Thoracic aorta (tissue), 2 donors: ENCODE measurements at places on chromosomes 13 and 19. TPM values are rescaled to one million over a fixed set of nuclear protein-coding genes. Genes with fewer than 3 reads are reported as not detected.

GRCh38 chr13:74644229-74644628 is 510.0 kb upstream of the KLF12 start:
- no peak overlapping the region for H3K4me3 ChIP-seq
- H3K27ac ChIP-seq: no peak overlapping the region
- H3K4me1 ChIP-seq: no peaks in the 10 kb centered on the region
- no peak for DNase-seq
- H3K36me3 ChIP-seq: no peaks in the 10 kb centered on the region

GRCh38 chr13:97659602-97660001 is 225.6 kb downstream of the RAP2A start:
- peaks cover 4% of the 10 kb centered on the region for H3K4me1 ChIP-seq
- no peak overlapping the region for H3K4me3 ChIP-seq
- no peak overlapping the region for H3K27ac ChIP-seq
- H3K27me3 ChIP-seq: no peaks in the 10 kb centered on the region
- DNase-seq: no peak

FBXW9 gene
- total RNA-seq: 3.9 TPM

ZNF439 gene
- 28.2 TPM for total RNA-seq

DNA sequence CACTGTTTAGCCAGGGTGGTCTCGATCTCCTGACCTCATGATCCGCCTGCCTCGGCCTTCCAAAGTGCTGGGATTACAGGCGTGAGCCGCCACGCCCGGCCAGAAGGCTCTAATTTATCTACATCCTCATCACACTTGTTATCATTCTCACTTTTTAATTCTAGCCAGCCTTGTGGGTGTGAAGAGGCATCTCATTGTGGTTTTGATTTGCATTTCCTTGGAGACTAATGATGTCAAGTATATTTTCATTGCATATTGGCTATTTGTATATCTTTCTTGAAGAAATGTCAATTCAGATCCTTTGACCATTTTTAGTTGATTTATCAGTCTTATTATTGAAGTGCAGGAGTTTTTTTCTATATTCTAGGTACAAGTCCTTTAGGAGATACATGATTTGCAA is 27.7 kb upstream of the HIF3A start:
- H3K27me3 ChIP-seq: no peaks in the 10 kb centered on the region
- no peak for DNase-seq
- peaks cover 8% of the 10 kb centered on the region for H3K4me1 ChIP-seq
- no peak overlapping the region for H3K4me3 ChIP-seq
- H3K36me3 ChIP-seq: no peaks in the 10 kb centered on the region

GRCh38 chr13:42929886-42930535 is 62.0 kb downstream of the EPSTI1 start:
- no peak overlapping the region for H3K4me3 ChIP-seq
- H3K36me3 ChIP-seq: peaks cover 3% of the 10 kb centered on the region
- H3K27me3 ChIP-seq: no peaks in the 10 kb centered on the region
- H3K27ac ChIP-seq: no peak overlapping the region
- H3K4me1 ChIP-seq: no peaks in the 10 kb centered on the region

DNA sequence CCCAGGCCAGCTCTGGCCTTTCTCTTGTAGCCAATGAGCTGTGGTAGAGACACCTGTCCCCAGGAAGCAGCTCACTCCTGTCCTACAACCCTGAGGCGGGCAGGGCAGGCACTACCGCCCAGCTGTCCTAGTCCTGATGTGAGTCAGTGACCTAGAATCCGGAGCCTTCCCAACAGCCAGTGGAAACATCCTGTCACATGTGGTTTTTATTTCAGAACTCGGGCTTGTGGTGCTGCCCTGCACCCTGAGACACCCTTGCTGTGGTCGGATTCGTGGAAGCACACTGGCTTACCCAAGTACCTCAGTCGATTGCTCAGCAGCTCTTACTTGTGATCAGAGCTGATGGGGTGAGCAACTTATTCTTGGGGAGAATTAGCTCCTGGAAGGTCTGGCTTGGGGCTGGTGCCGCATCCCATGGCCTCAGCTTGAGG is 83.6 kb upstream of the ARHGEF7 start:
- no peaks in the 10 kb centered on the region for H3K36me3 ChIP-seq
- H3K4me1 ChIP-seq: no peaks in the 10 kb centered on the region
- H3K4me3 ChIP-seq: no peak overlapping the region
- no peak for DNase-seq
- no peak overlapping the region for H3K27ac ChIP-seq

DNA sequence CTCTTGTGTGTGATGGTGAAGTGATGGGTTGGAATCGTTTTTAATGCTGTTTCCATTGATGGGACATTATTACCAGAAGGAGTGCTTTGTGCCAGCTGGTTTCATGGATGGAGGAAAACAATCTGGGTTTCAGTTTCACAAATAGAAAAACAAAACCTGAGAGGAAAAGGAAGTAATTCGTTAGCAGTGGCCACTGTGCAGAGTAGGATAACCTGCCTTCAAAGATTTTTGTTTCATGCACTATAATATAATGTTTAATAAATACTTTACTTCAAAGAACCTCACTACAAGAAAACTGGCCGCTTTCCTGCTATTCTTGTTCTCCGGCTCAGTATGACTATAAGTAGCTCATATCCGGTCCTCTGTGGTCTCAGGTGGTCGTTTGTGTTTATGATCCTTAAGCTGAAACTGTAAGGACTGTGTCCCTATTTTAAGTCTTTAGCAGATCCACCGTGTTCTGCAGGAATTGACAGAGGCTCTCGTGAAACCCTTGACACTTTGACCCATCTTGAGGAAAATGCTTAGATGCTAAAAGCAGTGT is 104.7 kb downstream of the GGACT start:
- DNase-seq: no peak
- no peaks in the 10 kb centered on the region for H3K4me1 ChIP-seq
- H3K36me3 ChIP-seq: no peaks in the 10 kb centered on the region
- no peak overlapping the region for H3K27ac ChIP-seq
- H3K4me3 ChIP-seq: no peak overlapping the region

ZNF443 gene
- 2.4 TPM for total RNA-seq

CYP2B6 gene
- not detected for total RNA-seq

CEACAM4 gene
- 4.0 TPM for total RNA-seq

DNA sequence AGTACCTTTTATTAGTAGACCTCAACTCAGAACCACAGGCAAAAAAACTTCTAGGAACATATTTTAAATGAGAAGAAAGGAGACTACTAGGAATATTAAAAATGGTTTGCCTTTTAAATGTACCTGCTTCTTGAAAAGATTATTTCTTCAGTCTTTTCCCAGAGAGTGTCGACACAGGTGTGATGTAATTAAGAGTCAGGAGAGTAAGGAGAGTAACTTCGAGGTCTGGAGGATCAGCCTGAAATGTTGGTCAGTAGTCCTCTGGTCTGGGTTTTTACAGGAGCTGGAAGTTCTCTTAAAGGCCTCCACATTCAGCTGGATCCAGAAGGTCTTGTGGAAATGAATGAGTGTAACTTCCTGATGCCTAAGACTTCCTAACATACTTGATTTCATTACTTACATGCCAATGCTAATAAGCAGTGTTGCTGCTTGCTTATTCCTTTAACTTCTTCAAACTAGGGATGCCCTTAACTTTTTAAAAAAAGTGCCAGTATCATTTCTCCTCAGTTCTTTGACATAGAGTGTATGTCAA is at the start of gene KCTD4:
KCTD4 (minus strand) TSS at position 345 of the 532 bp plus-strand sequence. CDS start 6,478 bp downstream, outside the sequence.
- H3K4me3 ChIP-seq: no peak within 1 kb of the TSS
- H3K27me3 ChIP-seq: no peaks in the 10 kb centered on the region
- no peak within 1 kb of the TSS for H3K27ac ChIP-seq

DNA sequence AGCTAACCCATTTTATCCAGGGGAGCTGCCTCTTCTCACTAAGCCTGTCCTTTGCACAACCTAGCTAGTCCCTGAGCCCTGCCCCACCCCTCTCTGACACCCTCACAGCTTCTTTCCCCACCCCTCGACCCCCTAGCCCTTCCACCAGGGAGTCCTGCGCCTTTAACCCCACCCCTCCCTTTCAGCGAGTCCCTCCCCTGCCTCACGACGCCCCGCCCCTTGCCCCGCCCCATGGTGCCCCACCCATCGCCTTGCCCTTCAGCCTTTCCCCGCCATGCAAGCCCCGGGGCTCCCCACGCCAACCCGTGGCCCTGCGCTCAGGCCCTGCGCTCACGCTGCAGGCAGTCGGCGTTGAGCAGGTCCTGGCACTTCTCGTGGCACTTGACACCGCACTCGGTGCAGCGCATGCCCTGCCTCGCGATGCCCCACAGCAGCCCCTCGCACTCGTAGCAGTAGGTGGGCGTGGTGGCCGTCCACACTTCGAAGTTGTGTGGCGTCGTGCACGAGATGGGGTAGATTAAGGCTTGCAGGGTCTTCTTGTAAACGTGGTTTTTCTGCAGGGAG is 40.0 kb downstream of the UNC13A start:
- no peak overlapping the region for H3K4me3 ChIP-seq
- DNase-seq: no peak
- H3K27ac ChIP-seq: no peak overlapping the region
- no peaks in the 10 kb centered on the region for H3K36me3 ChIP-seq
- no peaks in the 10 kb centered on the region for H3K27me3 ChIP-seq

DNA sequence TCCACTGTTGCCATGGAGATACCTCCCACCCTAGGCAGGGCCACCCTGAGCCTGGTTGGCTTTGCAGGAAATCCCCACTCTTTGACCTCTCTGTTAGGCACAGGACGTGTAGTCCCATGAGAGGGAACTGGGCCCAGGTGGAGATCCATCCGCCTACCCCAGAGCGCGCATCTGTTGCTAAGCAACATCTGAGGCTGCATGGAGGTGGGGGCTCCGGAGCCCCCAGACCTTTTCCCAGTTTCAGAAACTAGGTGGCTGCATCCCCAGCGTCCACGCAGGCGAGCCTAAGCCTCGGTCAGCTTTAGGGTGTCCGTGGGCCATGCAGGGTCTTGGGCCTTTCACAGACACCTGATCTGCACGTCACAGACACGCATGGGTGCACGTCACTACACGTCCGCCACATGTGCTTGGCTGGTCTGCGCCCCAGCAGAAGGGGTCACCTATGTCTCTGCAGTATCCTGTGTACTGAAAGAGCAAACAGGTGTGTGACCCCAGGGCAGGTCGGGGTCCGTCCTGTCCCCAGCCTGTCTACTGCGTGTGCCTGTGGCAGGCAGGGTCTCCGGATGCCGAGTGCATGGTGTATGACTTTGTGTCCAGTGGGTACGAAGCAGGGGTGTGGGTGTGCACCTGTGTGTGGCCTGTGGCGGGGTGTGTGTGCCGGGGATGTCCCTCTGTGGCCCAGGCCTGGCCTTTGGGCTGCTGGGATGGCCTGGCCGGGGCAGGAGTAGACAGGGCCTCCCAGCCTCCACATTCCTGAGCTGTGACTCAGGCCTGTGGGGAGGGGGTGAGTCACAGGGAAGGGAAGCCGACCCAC is 4.1 kb upstream of the CIRBP start:
- H3K4me1 ChIP-seq: peaks cover 73% of the 10 kb centered on the region
- H3K4me3 ChIP-seq: peak overlapping the region; percentile 70
- H3K27me3 ChIP-seq: no peaks in the 10 kb centered on the region

DNA sequence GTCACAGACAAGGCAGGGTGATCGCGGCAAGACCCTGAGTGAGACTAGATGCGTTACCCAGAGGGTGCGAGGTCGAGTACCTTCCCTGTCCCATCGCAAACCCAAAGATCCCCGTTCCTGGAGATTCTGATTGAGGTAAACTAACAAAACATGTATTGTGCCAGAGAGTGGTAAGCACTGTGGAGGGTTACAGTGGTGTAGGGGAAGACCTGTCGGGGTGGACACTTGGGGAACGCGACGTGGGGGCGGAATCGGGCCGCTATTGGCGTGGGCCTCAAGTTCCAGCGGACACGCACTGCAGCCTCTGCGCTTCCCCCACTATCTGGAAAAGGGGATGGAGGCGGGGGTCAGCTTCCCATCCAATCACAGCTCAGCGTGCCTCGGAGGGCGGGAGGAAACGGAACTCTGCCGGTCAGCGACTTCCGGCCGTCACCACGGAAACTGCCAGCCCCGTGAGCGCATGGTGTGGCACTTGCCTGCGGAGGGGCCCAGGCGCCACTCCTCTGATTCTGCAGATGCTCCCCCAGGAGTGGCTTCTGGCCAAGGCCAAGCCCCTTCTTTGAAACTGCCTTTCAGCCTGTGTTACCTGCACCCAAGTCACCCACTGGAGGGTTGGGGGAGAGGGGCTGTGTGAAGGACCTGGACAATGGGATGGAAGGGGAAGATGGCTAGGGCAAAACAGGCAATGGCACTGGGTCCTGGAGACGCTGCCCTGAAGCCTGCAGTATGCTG is 1.0 kb upstream of the UBE2M start:
- H3K4me1 ChIP-seq: peaks cover 33% of the 10 kb centered on the region
- H3K36me3 ChIP-seq: peaks cover 9% of the 10 kb centered on the region
- no peaks in the 10 kb centered on the region for H3K27me3 ChIP-seq
- peak overlapping the region; percentile 95 for H3K4me3 ChIP-seq

DNA sequence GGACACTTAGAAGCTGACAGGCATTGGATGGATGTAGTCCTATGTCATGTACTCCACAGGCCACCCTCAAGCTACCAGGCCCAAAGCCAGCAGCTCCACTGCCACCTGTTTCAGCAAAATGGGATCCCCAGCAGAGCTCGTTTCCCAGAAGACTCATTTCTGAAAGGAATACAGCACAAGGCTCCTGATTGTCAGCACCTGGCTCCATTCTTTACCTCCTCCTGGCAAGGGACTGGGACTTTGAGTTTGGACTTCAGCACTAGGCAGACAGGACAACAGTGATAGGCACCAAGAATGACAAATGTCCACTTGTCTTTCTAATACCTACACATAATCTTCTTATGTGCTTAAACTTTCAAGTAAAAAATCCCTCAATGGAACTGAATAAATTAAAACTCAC is 150.4 kb upstream of the RXFP2 start:
- no peaks in the 10 kb centered on the region for H3K36me3 ChIP-seq
- no peak overlapping the region for H3K27ac ChIP-seq
- H3K4me1 ChIP-seq: no peaks in the 10 kb centered on the region
- no peak for DNase-seq

DNA sequence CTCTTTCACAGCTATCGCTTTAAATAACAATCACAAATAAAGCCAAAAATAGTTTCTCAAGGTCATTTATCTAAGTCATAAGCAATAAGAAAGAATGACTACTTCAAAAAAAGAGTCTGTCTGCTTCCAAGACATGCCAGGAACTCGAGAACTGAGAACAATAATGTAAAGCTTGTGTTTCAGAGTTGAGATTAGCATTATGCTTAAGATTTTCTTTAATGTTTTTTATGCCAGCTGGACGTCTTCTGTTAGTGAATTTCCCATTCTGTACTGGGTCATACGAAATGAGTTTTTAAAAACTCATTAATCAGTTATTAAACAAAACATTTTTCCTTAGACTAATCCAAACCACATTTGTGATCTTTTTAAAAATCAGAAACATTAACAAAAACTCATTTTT is 3.2 kb upstream of the SPRYD7 start:
- no peaks in the 10 kb centered on the region for H3K36me3 ChIP-seq
- H3K4me3 ChIP-seq: no peak overlapping the region
- DNase-seq: no peak
- H3K27ac ChIP-seq: no peak overlapping the region
- peaks cover 13% of the 10 kb centered on the region for H3K4me1 ChIP-seq

- DNase-seq: no peak
- peaks cover 17% of the 10 kb centered on the region for H3K4me1 ChIP-seq
- H3K27me3 ChIP-seq: no peaks in the 10 kb centered on the region
- no peak overlapping the region for H3K4me3 ChIP-seq
- no peaks in the 10 kb centered on the region for H3K36me3 ChIP-seq
Measured at GRCh38 chr13:44011036-44011435, 131.3 kb downstream of the LACC1 start.

GRCh38 chr19:6765738-6766356 is 1.4 kb downstream of the SH2D3A start:
- H3K27ac ChIP-seq: no peak overlapping the region
- DNase-seq: no peak
- no peak overlapping the region for H3K4me3 ChIP-seq
- no peaks in the 10 kb centered on the region for H3K27me3 ChIP-seq
- peaks cover 2% of the 10 kb centered on the region for H3K4me1 ChIP-seq
